ENCODE measurements at places on chromosomes 12 and 14. TPM values are rescaled to one million over a fixed set of nuclear protein-coding genes. Genes with fewer than 3 reads are reported as not detected.

GRCh38 chr12:104290320-104290719, 13.2 kb upstream of the EID3 start:
- DNase-seq, result no peak

DNA sequence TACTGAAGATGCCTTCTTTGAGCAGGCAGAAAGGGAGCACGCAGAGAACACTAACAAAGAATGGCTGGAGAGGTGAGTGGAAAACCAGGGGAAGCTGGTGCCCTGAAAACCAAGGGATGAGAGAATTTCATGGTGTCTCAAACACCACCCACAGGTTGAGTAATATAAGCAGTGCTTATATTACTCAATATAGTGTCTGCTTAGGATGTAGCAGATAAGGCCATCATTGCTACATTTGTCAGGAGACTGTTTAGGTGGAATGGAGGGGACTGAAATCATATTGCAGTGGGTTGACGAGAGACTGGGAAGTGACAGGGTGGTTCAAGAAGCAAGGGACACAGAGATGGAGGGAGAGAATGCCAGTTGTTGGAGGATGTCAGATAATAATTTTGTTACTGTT, 20.6 kb downstream of the PKP2 start:
- DNase-seq, result no peak

GRCh38 chr14:105118646-105119407, 49.7 kb downstream of the JAG2 start:
- no peak for DNase-seq

Gene SELPLG
- 2.9 TPM for total RNA-seq

DNA sequence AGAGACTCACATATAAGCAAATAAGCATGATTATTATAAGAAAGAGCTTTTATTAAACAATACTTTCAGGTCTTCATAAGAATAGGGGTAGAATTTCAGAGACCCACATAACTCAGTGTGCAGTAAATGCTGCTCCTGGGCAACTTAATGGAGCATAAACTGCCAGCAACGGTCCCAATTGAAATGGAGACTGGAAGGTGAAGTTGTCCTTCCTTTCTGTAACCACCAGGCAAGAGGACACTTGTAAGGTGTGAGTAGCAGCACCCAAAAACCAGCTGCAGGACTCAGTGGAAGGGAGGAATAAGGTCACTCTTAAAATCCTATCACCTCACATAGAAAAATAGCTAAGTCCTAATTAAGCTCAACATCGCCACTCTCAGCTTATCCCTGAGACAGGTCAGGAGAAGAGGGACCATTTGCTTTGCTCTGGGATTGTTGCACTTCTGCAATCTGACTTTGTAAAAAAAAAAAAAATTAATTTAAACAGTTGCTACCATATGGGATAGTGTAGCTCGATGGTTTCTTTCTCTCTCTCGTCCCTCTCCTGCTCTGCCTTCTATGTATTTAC, 22.7 kb upstream of the LTA4H start:
- no peak for DNase-seq

- no peak for DNase-seq
Observed at GRCh38 chr14:71682337-71682736, 249.9 kb upstream of the RGS6 start.

Measured in myocyte (in vitro differentiated cells).